ENCODE measurements at places on chromosomes 1 and 21. TPM values are rescaled to one million over a fixed set of nuclear protein-coding genes. Genes with fewer than 3 reads are reported as not detected.
A peak's percentile ranks its signal among the peaks of the same experiment; 100 is the strongest.

The PLK3 gene
- 15.1 TPM for total RNA-seq

DNA sequence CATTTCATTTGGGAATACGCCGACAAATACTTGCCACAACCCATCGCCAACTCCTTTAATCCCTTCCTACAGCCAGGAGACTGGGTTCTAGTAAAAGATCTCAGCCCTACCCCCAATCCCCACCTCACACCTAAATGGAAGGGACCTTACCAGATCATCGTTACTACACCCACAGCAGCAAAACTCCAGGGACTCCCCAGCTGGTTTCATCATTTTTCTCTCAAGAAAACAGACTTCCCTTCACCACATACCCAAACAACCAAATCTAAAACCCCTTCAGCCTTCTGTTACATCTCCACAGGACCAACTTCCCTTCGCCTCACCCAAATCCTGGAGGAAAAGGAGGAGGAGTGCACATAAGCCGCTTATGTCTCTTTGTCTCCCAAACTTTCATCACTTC lies 23.7 kb upstream of the SLC2A5 start:
- DNase-seq: no peak

The KCND3 gene
- 0.10 TPM for total RNA-seq

DNA sequence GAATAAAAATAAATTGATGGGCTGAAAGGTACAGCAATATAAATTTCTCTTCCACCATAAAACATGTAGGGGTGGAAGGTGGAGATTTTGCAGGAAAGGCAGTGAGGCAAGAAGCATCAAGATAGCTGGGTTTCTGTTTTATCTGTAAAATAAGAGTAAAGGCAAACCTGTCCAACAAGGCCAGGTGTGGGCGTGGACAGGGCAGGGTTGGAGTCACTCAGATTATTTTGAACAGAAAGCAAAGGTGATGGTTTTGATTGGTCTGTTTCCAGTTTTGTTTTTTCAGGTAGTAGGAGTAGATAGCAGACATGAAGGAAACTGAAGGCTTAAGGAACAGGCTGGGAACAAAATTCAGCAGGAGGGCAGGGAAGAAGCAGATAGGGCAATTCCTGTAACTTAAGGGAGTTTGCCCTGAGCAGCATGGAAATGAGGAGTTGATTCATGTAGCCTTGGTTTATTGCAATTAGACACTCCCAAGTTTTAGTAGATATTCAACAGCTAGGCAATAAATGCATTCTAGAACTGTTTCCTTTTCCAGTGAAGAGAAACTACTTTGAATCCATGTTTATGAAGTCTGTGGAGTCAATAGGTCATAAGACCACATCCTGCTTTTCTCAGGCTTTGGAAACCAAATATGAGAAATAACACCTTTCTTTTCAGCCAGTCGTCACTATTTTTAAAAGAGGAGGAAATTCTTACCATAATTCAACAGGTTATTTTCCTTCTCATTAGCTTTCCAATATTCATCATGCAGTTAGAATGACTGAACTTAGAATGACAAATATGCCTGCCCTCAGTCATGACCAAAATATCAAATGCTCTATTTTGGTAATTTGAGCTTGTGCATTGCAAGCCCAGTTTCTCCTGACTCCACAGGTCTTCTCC lies 38.7 kb upstream of the CD55 start:
- DNase-seq: no peak

The SYCP1 gene
- total RNA-seq: 0.24 TPM

The IL19 gene
- not detected for total RNA-seq

DNA sequence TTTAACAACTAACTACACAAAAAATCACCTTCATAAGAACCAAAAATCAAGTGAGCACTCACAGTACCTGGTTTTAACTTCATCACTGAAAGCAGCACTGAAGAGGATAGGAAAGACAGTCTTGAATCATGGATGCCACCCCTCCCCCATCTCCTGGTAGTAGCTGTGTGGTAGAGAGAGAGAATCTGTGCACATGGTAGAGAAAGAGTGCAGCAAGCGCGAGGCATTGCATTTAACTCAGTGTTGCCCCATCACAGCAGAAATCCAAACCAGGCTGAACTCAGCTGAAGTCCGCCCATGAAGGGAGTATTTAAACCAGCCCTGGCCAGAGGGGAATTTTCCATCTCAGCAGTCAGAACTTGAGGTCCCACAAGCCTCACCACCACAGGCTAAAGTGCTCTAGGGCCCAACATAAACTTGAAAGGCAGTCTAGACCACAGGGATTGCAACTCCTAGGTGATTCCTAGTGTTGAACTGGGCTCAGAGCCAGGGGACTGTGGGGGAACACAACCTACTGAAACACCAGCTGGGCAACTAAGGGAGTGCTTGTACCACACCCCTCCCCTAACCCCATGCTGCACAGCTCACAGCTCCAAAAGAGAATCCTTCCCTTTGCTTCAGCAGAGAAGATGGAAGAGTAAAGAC lies 38.4 kb downstream of the VAV3 start:
- no peak for DNase-seq

DNA sequence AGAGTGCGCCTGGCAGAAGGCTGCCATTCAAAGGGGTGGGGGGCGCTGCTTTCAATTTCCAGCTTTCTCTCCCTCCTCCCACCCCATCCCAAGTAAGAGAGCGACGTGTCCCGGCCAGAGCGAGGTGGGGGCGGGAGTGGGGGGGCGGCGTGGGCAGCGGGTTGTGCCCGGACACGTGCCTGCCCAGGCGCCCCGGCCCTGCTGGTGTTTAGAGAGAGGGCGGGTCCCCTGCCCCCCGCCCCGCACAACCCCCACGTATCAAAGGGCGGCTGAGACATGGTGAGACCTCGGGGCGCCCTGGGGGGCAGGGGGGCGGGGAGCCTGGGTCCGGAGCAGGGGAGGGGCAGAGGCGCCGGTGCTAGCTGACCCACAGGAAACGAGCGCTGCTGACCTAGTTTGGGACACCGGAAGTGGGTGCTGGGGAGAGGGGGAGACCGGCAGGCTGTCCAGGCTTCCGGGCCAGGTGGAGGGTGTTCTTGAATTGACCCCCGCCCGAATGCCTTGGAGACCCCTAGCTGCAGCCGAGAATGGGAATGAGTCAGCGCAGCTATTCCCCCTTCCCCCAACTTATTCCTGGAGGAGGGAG lies 1.3 kb downstream of the ZBTB7B start:
- peak; percentile 87 for DNase-seq

The IGSF21 gene
- total RNA-seq: 15.6 TPM
